ENCODE measurements at places on chromosomes 13 and 19.

DNA sequence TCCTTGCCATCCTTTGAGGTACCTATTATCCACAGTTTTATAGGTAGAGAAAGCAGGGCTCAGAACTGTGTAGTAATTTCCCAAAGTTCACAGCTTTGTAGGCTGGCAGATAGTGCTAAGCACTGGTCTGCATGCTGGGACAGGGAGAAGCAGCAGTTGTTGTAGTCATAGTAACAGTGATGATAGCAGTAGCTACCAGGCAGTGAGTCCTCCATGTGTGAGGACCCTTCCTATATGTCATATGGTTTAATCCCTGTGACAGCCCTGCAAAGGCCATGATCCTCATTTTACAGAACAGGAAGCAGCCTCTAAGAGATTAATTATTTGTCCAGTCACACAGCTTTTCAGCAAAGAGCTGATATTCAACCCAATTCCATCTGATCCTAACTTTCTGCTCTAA lies 21.0 kb downstream of the SERP2 start:
- no peak for DNase-seq

GRCh38 chr19:1880611-1881392 lies 4.5 kb downstream of the ABHD17A start:
- no peak for DNase-seq

DNA sequence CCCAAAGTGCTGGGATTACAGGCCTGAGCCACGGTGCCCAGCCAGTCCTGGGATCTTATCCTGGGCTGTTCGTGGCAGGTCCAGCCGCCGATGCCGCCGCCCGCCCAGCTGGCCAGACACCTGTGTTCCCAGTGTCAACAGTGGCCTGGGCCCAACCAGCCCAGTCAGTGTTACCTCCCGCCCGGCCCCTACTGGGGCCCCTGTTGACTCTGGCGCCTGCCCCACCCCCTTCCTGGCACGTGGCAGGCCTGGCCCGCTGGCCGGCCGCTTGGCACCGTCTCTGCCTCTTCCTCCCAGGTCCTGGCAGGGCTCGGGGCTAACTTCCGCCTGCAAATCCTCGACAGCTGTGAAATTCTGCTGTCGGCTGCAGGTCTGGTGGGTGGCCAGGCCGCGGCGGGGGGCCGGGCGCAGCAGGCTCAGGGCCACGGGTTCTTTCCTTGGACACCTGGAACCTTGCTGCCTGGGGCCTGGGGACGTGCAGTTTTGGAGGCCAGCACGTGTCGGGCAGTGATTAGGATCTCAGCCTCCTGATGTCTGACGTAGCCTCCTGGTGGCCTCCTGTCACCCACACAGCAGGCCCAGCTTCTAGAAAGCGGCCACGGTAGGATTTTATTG lies 9.1 kb downstream of the ARID3A start:
- no peak for DNase-seq

GRCh38 chr19:919199-920050 lies 2.3 kb downstream of the KISS1R start:
- DNase-seq, result no peak

DNA sequence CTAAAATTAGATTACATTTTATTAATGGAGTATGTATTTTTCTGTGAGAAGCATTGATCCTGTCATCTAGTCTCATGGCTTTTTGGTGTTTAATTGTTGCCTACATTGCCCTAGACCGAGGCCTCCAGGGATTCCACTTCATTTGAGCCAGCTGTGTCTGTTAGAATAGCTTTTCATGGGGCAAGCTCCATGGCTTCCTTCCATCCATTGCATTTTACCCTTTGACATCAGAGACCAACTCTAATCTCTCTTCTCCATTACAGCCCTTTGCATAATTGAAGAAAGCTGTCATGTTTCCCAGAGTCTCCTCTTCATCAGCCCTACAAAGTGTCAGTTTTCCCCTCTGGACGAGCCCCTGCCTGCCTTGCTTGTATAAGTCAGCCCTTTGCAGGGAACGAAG lies 70.6 kb downstream of the MTUS2 start:
- no peak for DNase-seq

DNA sequence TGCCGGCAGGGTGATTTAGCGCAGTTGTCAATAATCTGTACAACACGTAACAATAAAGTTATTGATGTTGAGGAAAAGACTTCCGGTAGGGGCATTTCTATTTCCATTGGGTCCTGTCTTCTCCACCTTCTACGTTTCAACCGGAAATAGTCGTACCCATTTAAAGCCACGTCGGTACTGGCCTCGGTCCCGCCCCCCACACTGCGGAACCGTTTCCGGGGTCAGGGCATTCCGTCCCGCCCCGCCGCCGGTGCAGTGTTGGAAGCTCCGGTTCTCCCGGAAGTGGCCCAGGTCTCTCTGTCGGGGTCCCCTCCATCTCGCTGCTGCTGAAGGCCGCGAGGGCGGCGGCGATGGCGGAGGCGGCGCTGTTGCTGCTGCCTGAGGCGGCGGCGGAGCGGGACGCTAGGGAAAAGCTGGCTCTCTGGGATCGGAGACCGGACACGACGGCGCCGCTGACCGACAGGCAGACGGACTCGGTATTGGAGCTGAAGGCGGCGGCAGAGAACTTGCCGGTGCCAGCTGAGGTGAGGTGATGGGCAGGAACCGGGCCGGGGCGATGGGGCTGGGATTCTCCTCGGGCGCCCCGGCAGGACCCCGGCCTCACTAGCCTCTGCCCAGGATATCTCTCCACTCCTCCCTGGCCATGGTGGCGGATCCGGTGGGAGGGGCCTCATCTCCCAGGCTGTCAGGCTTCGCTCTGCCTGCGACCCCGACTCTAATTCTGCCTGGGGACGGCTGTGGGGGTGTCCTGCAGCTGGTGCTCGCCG lies at the start of gene COG3:
Gene COG3 (plus strand): TSS at position 253 of the 767 bp plus-strand sequence. CDS start 98 bp downstream, at position 351.
- peak; percentile 70 for DNase-seq

- DNase-seq, result no peak
Observed at GRCh38 chr19:12802267-12803106, 618 bp downstream of the THSD8 start.

- no peak for DNase-seq
Observed at GRCh38 chr13:38862443-38862842, 128.2 kb downstream of the STOML3 start.

DNA sequence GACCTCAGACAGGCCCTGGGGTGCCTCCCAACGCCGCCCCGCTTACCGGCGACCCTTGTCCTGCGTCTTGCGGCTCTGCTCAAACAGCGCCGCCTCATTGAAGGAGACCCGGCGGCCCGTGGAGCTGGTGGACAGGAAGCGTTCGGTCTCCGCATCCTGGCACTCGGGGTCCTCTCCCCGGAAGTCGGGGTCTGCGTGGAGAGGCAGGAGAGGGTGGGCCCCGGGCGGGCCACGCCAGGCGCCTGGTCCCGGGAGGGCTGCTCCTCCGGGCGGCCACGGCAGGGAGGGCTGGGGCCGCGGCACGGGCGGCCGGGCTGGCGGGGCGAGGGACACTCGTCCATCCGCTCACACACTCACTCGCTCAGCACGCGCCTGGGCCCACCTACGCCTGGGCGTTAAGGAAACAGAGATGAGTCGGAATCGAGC lies 2.8 kb downstream of the CBARP start:
- DNase-seq, result no peak

DNA sequence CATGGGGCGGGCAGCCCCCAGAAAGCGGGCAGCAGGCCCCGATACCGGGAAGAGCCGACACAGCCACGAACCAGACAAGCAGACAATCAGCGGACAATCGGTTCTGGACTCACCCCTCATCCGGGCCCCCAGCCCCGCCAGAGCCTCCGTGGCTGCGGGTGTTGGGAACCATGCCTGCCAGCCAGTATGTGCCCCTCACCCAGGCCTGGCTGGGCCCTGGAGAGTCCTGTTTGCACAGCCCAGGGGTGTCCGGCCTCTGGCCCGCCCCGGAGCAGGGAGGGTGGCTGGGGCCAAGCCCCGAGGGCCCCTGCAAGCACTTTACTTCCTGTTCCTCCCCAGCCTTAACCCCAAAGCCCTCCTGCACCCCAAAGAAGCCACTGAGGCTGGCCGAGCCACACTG lies 7.8 kb downstream of the PODNL1 start:
- DNase-seq, result no peak

DNA sequence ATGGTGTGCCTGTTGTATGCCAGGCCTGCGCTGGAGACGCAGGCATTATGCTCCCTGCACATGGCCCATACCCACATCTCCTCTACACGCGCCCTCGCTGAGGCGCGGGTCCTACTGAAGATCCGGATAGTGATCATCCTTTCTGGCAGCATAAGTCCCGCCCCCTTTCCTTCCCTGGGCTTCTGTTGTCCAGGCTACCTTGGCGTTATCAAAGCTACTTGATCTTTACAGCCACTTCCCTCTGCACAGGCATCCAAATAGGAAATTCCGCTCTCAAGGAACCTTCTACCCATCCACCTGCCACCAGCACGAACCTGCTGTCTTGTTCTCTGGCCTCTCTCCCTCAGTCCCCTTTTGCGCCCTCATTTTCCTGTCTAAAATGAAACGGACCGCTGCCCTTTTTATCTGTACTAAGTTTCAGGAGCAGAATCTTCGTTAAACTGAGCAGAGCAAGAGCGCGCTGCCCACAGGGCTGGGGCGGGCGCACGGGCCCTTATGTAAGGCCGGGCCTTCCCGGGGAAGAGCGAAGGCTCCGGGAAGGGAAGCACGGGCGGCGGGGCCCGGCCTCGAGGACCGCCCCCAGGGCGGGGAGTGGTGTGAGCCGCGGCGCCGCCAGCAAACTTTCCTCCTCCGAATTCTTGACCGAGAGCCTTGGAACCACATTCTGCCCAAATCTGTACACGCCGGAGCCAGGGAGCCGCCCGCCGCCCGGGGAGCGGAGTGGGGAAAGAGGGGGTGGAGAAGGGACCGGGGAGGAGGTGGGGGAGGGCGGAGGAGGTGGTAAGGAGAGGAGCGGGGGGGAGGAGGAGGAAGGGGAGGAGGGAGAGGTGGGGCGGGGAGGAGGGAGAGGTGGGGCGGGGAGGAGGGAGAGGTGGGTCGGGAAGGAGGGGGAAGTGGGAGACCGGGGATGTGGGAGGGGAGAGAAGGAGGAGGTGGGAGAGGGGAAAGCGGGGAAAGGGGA lies 920 bp upstream of the UBE2L5 start:
- peak; percentile 44 for DNase-seq

DNA sequence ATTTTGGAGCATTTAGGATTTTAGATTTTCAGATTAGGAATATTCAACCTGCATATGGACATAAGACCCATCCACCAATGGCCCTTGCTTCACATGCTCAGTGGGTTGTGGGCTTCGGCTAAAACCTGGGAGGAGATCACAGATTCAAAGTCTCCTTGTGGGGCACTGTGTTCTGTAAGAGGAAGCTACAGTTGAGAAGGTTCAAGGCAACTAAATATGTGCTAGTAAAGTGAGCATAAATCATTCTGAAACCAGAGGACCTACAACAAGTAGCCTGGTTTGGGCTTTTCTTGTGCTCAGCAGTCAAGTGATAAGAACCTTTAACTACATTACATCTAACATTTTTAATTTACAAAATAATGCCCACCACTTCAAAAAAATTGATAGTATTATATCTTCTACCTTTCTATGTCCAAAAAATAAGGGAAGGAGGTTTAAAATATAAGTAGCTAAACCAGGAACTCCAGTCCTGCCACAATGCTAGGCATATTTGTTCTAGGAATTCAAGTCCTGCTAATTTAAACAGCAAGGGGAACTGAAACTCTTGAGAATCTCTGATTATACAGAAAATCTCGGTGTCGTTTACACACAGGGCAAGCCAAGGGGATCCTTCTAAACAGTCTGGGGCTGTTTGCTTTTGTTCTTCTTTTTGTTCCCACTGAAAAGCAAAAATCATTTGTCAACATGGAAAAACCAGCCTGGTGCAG lies 36.6 kb downstream of the FOXO1 start:
- DNase-seq, result no peak

DNA sequence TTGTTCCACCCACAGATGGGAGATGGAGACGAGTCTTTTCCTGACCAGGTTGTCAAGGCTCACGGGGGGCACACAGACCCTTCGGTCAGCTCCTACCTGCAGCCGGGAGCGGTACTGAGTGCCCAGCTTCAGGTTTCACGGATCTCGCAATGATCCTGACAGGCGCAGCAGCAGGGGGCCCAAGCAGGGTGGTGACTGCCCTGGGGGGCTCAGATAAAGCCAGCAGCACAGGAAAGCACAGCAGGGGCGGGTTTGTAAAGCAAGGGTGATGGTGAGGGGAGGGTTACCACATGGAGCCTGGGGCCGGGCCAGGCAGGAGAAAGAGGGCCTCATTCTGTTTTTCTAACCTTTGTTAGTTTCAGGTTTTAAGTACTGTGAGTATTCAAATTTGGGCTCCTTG lies 41.7 kb upstream of the ATP11A start:
- no peak for DNase-seq
